ENCODE measurements at places on chromosomes 13 and 19. TPM values are rescaled to one million over a fixed set of nuclear protein-coding genes. Genes with fewer than 3 reads are reported as not detected.

DNA sequence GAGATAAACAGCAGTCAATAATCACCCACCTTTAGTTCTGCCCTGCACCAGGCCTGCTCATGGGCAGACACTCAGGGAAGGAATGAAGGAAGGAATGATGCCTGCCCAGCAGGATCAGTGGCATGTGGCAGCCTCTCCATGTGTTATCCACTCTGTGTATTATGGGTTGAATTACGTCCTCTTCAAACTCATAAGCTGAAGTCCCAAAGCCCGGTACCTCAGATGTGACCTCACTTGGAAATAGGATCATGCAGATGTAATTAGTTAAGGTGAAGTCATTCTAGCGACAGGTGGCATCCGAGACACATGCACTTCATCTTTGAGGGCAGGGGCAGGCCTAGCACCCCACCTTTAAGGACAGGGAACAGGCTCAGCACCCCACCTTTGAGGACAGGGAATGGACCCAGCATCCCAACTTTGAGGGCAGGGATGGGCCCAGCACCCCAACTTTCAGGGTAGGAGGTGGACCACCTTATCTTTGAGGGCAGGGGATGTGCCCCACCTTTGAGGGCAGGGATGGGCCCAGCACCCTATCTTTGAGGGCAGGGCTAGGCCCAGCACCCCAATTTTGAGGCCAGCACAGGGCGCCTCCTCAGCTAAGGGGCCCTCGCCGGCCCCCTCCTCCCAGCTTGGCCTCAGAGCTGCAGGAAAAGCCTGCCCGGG, 127.6 kb downstream of the URI1 start:
- no peak for DNase-seq

DNA sequence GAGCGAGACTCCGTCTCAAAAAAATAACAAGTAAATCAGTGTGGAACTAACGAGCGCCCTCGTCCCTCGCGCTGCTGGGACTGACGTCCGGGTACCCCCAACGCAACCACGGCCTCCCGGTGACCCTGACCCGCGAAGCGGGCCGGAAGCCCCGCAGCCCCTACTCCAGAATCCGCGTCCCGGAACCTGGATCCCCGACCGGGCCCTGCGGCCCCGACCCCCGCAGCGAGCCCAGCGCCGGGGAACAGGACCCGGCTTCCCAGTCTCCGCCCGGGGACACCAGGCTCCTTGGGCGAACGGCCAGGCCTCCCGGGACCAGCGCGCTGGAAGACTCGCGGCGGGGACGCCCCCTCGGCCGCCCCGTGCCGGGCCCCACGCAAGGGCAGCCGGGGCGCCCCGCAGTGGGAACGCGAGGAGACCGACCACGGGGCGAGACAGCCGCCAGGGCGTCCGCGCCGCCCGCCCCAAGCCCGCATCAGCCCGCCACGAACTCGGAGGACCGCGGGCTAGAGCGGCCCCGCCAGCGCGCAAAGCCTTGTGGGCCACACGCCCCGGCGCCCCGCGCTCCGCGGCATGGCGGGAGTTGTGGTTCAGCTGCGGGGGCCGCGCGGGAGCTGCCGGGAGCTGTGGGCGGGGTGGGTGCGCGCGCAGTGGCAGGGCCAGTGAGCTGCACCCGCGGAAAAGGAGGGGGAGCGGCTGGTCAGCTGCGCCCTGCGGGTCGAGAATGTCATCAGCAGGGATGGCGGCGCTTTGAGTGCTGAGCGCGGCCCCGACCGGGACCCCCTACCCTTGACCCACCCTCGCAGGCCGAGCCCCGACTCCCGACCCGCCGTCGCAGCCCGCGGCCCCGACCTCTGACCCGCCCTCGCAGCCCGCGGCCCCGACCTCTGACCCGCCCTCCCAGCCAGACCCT, 7.5 kb upstream of the MADCAM1 start:
- DNase-seq, result peak; percentile 95

GRCh38 chr19:29896802-29897201, 45.2 kb upstream of the URI1 start:
- DNase-seq, result no peak

- DNase-seq, result no peak
Measured at GRCh38 chr13:109569958-109570711, 216.2 kb downstream of the IRS2 start.

DNA sequence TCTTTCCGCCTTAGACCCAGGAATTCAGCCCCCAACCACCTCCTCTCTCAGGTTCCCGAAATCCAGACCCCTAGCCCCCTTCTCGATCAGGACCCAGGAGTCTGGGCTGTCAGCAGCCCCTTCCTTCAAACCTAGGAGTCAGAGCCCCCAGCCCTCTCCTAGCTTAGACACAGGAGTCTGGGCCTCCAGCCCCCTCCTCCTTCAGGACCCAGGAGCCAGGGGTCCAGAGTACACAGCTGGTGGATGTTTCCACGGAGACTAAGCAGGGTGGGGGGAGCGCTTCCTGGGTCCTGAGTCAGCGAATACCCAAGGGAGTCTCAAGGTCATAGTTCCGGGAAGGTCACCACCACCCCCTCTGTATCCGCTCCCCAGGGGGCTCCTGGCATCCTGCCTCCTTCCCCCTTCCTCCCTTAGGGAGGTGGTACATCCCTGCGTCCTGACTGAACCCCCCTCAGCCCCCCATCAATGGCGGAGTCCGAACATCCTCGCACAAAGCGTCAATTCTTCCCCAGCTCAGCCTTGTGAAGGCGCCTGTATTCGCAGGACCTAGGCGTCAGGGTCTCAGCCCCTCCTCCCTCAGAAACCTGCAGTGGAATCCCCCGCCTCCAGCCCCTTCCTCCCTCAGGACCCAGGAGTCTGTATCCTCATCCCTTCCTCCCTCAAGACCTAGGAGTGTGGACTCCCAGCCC, 4.6 kb downstream of the CADM4 start:
- DNase-seq, result no peak

- DNase-seq, result no peak
Measured at GRCh38 chr13:32136716-32137115, 105.1 kb downstream of the FRY start.

OVOL3 gene
- not detected for total RNA-seq

All from mucosa of gallbladder (tissue), 1 donor.